ENCODE measurements at places on chromosomes 1 and 21. TPM values are rescaled to one million over a fixed set of nuclear protein-coding genes. Genes with fewer than 3 reads are reported as not detected.

- DNase-seq: no peak
Measured at GRCh38 chr1:36420409-36420808, 22.7 kb upstream of the LSM10 start.

GRCh38 chr1:154849645-154850131 is 20.4 kb downstream of the KCNN3 start:
- DNase-seq: peak; percentile 71

DNA sequence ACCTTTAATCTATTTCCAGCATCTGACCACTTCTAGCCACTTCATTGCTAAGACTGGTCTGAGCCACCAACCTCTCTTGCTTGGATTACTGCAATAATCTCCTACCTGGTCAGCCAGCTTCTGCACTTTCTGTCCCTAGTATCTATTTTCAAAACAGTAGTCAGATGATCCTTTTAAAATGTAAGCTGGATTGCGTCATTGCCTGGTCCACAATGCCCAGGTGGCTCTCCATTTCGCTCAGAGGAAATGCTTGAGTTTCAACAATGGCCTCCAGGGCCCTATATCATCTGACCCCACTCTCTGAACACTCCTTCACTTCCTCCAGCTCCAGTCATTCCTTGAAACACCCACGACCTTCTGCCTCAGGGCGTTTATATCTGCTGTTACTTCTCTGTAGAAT is 2.3 kb downstream of the FYB2 start:
- DNase-seq: peak; percentile 11

ALDH9A1 gene
- total RNA-seq: 43.2 TPM

All from activated CD4-positive, alpha-beta memory T cell treated with anti-CD3 and anti-CD28 coated beads for 36 hours (primary cell).